T follicular helper cell (primary cell): ENCODE measurements at places on chromosomes 3 and 15.

DNA sequence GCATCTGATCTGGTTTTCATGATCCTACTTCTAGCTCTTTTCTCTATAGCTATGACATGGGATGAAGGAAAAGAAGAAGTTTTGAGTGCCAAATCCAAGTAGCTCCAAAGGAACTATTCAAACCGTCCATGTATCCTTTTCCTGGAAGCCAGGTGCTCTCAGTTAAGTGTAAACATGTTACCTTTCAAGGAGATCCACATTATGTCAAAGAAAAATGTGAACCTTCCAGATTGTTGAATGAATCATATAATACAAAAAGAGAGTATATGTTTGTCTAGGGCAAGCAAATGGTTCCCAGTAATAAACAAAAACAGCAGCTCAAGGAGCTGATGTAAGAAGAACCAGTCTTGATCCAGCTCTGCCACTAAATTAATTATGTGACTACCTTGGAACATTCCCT is 534.9 kb downstream of the MAGI1 start:
- DNase-seq = no peak

DNA sequence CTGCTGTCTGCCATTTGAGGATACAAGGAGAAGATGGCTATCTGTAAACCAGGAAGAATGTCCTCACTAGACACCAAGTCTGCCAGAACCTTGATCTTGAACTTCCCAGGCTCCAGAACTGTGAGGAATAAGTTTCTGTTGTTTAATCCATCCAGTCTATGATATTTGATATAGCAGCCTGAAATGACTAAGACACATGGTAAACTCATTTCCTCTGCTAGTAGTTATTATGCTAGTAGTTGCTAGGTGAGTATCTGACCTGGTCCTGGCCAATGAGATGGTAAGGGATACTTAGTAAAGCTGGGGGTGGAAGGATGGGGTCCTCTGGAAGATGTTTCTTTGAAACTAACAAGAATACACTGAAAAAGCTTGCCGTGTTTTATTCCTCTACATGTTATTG is 280.7 kb upstream of the ARHGEF26 start:
- DNase-seq = no peak

DNA sequence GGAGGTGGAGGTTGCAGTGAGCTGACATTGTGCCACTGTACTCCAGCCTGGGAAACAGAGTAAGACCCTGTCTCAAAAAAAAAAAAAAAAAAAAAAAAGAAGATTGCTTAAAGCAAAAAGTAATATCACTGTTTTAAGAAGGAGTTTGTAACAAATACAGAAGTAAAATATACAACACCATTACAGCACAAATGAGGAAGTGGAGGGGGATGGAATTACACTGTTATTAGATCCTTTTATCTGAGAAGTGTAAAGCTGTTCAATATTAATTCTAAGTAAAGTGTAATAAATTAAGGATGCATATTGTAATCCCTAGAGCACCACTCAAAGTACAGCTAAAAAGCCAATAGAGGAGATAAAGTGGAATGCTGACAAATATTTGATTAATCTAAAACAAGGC is 47.0 kb upstream of the SNRPA1 start:
- no peak for DNase-seq

- DNase-seq = no peak
These were observed 247.7 kb upstream of the CDIN1 start for GRCh38 chr15:36331531-36332275.

GRCh38 chr15:89749054-89749453 is 2.0 kb downstream of the MESP1 start:
- no peak for DNase-seq

- no peak for DNase-seq
These were observed 375 bp upstream of the MYZAP start for GRCh38 chr15:57591237-57591821.

GRCh38 chr15:44909423-44909822 is 47.1 kb upstream of the TERB2 start:
- DNase-seq = no peak

- no peak for DNase-seq
These were observed 259 bp upstream of the CILP start for GRCh38 chr15:65211482-65211982.

GRCh38 chr3:104846270-104846669 is 520.4 kb upstream of the ALCAM start:
- no peak for DNase-seq

GRCh38 chr3:124097362-124098131 is 105.6 kb upstream of the ROPN1 start:
- no peak for DNase-seq

GRCh38 chr3:189534531-189534930 is 96.7 kb upstream of the TP63 start:
- no peak for DNase-seq

GRCh38 chr15:67296188-67296587 is 41.6 kb downstream of the IQCH start:
- no peak for DNase-seq

DNA sequence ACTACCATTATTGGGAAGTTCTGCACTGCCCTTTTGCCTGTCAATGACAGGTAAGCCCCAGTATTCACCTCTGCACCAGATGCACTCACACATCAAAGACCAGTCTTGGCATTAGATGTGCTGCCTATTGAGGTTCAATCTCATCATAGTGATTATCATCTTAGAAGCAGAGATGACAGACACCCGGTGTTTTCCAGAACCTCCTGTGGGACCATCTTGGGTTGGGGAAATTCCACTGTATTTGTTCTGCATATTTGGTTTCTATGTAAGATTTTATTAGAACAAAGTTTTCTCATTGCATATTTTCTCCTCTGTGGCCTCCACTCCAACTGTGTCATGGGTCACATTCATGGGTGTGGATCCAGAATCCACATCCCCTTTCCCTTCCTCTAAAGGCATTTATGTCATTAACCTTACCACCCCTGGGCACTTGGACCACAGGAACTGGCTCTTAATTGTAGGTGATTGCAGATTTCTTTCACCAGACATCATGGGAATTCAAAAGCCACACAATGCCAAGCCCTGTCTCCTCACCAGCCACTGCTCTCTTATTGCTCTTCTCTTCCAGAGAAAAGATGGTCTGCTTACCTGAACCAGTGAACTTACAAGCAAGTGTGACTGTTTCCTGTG is 31.2 kb downstream of the PLA1A start:
- DNase-seq = no peak

DNA sequence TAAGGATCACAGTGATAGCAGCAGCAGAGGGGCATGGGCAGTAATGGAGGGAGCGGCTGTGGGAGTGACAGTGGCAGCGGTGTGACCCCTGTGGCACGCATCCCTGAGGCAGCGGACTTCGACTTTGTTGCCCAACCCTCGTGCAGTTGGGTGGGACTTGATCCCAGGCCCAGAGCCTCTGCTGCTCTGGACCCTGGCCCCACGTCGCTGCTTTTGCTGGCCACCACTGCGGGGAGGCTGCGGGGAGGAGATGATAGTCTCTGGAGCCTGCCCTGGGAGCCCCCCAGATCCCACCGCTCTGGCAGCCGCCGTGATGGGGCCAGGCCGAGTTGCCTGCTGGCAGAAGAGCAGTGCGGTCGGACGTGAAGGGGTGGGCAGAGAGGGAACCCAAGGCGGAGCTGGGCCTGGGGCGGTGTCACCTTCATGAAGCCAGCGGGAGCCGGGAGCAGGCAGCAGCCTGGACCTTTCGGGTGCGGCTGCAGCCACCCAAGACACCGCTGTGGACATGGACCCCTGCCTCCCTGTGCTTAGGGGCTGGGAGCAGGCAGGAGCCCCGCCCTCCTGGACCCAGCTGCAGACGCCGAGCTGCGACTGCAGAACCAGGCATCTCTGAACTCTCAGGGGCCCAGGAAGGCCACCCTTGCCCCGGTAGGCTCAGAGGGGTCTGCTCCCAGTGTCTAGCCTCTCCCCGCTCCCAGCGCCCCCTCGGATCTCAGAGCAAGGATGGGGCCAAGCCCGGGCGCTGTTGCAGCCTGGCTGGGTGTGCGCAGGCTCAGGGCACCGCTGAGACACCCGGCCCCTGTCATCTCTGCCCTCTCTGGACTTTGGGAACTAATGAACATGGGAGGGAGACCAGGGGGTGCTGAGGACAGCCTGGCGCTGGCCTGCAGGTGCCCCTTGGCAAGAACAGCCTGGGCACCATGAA is 38.3 kb downstream of the COMMD2 start:
- no peak for DNase-seq
